ENCODE measurements at places on chromosomes 1 and 21. TPM values are rescaled to one million over a fixed set of nuclear protein-coding genes. Genes with fewer than 3 reads are reported as not detected.

HAPLN2 gene
- total RNA-seq = 1.4 TPM

CATSPERE gene
- total RNA-seq = 0.54 TPM

SPATA1 gene
- total RNA-seq = 0.92 TPM

FOXD2 gene
- total RNA-seq = 0.05 TPM

PGLYRP3 gene
- not detected for total RNA-seq

GRCh38 chr1:83832194-83832593, 166.7 kb downstream of the TTLL7 start:
- DNase-seq = no peak

GRCh38 chr1:32122151-32122550, 14.3 kb downstream of the KPNA6 start:
- DNase-seq = no peak

DNA sequence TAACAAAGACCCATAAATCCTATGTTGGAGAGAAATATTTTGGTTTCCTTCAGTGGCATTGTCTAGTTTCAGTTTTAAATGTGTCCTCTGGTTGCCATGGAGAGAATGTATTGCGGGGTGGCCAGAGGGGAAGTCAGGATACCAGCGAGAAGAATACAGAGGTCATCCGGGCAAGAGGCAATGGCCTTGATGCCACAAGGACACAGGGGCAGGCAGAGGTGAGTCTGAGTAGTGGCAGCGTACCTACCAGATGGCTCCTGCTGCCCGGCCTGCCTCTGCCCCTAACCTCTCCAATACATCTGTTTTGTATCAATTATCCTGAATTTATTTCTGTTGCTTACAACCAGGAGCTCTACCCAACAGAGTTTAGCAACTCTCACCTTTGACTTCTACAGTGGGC, 14.9 kb downstream of the KLHDC7A start:
- no peak for DNase-seq

- DNase-seq = no peak
These were observed 317.6 kb downstream of the PLA2G4A start for GRCh38 chr1:187146388-187146787.

- DNase-seq = no peak
These were observed 8.7 kb downstream of the NFASC start for GRCh38 chr1:204879351-204879750.

DNA sequence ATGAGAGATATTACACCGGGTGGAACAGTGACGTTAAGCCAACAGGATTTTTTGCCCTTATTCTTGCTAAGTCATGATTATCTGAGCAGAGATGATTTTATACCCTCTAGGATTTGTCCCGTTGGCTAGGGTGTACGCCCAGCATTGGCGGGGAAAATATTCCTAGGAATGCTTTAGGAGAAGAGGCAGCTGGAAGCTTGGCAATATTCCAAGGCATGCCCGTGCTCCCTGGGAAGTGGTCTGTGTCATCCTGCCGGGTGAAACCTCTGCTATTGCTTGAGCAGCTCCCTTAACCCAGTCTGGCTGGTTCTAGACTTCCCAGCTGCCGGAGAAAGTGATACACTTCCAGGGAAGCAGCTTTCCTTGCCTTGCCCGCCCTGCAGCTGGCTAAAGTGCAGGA, 16.2 kb downstream of the CHRNB2 start:
- no peak for DNase-seq

- DNase-seq = no peak
These were observed 81.8 kb downstream of the RGS7 start for GRCh38 chr1:241275226-241275625.

GRCh38 chr1:6795661-6796060, 10.4 kb downstream of the CAMTA1 start:
- no peak for DNase-seq

DNA sequence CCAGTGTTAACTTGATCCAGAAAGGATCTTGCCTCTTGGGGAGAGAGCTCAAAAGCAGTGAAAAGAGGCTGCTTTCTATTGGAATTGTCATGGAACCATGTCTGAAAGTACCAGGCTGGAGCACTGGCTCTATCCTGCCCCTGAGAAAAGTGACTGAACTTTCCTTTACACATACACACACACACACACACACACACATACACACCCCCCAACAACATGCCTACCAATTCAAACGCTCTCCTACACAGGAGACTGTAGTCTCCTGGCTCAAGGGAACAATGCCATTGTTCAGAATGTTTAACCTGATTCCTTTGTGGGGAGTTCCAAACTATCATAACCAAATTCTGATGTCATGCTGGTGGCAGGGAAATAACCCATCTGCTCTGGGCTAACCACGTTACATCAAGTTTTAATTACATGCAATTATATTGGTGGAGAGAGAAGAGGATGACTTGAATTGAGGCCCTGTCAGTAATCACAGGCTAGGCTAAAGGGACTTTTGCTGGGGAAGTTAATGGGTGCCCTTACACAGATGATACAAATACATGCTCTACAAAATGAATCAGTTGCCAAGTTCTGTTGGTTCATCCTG, 52.3 kb upstream of the DUSP10 start:
- no peak for DNase-seq

DNA sequence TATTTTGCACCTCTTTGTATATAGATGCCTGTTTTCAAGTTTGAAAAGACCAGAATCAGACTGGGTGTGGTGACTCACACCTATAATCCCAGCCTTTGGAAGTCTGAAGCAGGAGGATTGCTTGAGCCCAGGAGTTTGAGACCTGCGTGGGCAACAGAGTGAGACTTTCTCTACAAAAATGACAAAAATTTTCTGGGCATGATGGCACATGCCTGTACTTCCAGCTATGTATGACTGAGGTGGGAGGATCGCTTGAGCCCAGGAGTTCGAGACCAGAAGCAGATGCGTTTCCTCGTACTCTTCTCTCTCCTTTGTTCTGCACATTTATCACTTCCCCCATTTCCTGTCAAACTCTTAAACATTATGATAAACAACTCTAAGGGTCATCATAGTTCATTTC, 310.0 kb upstream of the SNX7 start:
- DNase-seq = no peak

GRCh38 chr1:160733898-160734297, 5.1 kb upstream of the SLAMF7 start:
- no peak for DNase-seq

Measured in Right ventricle myocardium inferior (tissue), 1 donor.